NCI-H1105 (cell line): ENCODE measurements at places on chromosomes 12 and 14.

GRCh38 chr12:130546494-130546893, 169.6 kb downstream of the RIMBP2 start:
- no peak for DNase-seq

DNA sequence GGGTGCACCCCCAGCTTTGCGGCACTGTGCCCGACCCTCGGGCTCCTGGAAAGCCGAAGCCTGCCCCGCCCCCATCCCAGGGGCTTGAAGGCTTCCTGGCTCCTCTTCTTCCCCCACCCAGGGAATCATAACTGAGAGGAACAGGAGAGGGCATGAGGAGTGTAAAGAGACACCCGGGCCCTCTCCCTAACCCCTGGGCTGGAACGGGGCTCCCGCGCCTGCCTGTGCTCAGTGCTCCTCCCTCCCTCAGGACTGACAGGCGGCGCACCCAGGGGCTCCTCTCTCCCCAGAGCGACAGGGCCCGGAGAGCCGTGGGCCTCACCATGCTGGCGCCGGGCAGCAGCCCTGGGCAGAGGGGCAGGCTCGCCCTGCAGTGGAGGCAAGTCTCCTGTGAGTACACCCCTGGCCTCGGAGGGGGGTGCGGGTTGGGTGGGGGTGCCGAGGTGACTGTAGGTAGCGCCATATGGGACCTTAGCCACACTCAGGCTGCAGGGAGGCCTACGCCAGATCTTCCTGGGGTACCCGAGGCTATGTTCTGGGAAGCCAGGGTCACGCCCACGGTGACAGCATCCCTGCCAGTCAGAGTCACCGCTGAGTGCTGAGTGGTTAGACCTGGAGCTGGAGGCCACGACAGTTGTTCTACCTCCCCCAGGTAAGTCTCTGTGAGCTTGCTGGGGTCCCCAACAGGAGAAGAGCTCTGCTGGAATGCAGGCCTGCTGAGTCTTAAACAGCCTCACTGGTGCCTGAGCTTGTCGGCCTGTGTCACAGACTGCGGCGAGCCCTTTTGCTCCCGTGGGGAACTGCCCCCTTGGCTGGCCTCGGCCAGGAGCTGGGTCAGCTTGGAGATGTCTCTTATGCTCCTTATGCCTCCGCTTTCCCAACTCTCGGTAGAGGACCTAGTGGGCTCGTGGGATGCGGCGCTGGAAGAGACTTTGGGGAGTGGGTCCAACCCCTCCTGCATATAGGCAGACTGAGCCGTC, 7.8 kb downstream of the LRTM2 start:
- no peak for DNase-seq

- no peak for DNase-seq
Observed at GRCh38 chr12:107152315-107152714, 59.0 kb upstream of the CRY1 start.

GRCh38 chr12:43973385-43973784, 137.5 kb downstream of the TMEM117 start:
- DNase-seq, result no peak

DNA sequence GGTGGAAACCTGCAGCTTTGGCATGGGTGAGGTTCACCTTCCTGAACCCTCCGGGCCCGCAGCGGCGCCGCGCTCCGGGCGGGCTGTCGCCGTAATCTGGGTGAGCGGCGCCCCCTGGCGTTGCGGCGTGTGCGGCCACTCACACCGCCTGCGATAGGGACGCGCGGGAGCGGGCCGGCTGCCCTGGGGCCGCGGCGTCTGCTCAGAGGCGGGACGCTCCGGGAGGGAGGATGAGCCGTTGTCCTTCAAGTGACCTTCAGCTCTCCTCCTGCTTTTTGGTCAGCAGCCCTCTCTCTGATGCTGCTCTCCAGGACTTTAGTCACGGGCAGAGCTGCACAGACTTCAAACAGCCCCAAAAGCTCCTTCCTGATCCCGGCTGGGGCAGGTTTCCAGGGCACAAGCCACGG, 211.7 kb upstream of the FKBP4 start:
- peak; percentile 70 for DNase-seq

- DNase-seq, result no peak
Observed at GRCh38 chr12:111927346-111927745, 85.3 kb downstream of the MAPKAPK5 start.

DNA sequence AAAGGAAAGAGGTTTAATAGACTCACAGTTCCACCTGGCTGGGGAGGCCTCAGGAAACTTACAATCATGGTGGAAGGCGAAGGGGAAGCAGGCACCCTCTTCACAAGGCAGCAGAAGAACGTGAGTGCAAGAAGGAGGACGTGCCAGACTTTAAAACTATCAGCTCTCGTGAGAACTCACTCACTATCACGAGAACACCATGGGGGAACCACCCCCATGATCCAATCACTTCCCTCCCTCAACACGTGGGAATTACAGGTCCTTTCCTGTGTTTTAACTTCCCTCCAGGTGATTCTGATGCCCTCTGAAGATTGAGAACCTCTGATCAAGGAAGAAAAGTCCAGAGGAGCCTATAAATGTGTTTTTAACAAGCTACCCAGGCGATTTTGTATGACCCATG, 358.7 kb downstream of the MED13L start:
- DNase-seq, result no peak

DNA sequence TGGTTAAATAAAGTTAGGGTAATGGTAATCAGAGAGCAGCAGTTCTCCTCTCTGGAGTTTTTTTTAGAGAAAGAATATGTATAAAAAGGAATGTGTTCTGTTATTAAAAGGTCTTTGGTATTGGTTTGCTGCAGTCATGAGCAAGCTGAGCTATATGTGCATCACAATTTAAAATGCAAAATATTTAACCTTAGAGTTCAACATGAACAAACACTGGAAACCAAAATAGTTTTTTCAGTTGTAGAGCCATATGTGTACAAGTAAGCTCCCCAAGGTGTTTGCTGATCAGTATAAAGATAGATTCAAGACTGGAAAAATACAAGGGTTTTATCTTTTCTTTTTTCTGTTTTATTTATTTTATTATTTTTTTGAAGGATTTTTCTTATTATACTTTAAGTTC, 245.0 kb downstream of the NUBPL start:
- no peak for DNase-seq

DNA sequence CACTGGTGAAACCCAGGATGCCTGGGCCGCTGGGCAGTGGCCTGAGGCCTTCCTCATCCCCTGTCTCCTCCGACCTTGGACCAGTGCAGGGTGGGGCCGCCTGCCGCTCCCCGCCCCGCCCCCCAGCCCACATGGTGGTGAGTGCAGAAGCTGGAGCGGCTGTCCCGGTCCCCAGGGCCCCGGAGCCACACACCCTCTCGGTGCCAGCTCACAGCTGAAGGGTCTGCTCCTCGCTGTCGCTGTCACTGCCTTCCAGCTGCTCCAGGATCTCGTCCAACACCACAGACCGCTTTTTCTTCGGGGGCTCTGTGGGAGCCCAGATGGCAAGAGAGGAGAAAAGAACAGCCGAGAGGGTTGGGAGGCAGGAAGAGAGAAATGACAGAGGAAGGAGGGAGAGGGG, 143.1 kb downstream of the RBM19 start:
- no peak for DNase-seq

- peak; percentile 63 for DNase-seq
Observed at GRCh38 chr14:68788996-68789820, 3.7 kb downstream of the ZFP36L1 start.

GRCh38 chr14:22178333-22178839, 410.6 kb downstream of the DAD1 start:
- no peak for DNase-seq

DNA sequence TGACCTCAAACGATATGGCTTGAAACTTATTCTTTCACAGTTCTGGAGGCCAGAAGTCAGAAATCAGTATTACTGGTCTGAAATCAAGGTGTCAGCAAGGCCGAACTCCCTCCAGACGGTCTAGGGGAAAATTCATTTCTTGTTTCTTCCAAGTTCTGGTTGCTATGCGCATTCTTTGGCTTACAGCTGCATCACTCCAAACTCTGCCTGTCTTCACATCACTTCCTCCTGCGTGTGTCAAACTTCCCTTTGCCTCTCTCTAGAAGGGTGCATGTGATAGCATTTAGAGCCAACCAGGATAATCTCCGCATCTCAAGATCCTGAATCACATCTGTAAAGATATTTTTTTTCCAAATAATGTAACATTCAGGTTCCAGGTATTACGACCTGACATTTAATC, 62.8 kb downstream of the DENND5B start:
- no peak for DNase-seq

DNA sequence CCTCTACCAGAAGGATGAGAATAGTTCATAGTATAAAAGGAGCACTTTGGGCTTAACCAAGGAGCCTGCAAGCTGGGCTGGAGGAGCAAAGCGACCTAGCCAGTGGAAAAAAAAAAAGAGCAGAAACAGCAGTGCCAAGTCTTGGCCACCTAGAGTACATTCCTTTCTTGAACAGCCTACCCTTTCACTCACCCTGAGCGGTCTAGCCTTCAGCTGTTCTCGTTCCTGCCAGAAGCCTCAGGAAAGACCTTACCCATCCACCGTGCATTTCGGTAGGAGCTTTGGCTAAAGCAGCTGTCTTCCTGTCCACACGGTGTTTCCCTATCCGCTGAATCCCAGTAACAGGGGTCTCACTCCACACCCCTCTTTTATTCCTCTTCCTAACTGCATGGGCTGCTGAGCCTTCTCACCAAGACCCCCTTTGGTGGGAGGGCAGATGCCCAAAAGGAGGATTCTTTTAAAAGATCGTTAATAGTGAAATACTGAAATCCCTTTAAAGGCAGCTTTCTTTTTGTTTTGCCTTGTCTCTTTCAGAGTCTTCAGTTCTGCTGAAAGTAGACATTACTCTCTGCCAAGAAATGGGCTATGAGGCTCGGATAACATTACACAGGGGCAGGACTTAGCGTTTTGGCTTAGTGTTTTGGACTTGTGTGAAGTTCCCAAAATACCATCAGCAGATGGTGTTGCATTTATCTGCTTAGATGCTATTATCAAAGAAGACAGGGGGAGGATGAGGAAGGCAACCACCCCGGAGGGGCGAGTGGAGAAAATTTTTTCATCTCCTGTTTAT, 88.5 kb upstream of the METAP2 start:
- no peak for DNase-seq

GRCh38 chr12:6424008-6424347, 20.8 kb upstream of the CD27 start:
- DNase-seq, result no peak

DNA sequence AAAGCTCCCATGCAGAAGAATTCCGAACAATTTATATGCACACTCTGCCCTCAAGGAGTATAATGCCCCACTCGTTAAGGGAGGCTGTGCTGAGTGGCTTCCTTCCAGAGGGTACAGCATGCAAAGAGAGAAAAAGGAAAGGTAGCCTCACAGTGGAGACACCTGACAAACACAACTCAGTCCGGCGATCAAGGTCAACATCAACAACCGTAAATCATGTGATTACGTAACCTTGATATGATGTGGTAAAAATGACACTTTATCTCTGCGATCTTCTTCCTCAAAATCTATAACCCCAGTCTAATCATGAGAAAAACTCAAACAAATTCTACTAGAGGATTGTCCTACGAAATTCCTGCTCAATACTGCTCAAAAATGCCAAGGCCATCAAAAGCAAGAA, 400.5 kb upstream of the CCDC196 start:
- no peak for DNase-seq

GRCh38 chr12:107373238-107373809, 280.0 kb upstream of the CRY1 start:
- DNase-seq, result no peak

DNA sequence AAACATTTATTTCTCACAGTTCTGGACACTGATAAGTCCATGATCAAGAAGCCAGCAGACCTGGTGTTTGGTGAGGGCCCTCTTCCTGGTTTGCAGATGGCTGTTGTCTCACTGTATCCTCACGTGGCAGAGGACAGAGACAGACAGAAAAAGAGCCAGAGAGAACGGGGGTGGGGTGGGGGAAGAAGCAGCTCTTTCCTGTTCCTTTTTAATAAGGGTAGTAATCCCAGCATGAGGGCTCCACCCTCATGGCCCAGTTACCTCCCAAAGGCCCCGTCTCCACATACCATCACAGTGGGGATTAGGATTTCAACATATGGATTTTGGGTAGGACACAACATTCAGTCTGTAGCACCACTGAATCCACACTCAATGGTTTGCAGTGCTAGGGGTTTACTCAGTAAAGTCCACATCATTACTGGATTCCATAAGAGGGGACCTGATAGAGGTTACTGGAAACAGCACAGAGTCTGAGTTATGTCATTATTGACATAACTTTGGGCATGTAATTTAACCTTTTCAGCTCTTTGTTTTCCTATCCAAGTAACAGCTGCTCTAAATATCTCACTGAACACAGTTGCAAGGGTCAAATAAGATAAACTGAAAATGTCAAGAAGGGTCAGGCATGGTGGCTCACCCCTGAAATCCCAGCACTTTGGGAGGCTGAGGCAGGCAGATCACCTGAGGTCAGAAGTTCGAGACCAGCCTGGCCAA, 53.2 kb downstream of the RPAP3 start:
- no peak for DNase-seq

DNA sequence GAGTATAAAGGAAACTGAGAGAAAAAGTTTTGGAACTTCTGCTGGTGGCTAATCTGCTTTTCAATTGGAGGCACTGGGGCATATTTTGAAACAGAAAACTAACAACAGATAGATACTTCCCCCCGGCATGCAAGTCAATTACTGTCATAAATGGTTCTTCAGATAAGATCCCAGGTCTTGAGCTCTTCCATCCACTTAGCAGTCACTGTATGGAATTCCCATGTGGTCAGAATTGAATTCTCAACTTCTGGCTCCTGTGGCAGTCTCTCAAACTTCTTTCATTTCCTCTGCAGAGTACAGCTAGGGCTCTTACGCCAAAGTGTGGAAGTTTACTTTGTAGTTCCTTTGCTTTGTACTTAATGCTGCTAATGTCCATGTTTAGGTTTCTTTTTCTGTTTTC, 452.2 kb downstream of the IPO8 start:
- no peak for DNase-seq

DNA sequence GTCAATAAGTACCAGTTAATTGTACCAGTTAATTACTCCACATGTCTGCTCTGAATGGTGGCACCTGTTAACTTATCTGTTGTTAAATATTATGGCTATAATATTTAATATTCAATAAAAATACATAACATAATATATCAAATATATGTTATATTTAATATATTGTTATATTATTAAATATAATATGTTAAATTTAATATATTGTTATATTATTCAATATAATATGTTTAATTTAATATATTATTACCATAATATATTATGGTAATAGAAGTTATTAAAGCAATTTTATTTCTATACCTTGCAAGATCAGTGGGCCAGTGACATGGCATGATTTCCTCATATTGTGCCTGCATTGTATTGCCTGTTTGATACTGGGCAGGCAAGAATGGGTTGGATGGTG, 98.4 kb downstream of the TBC1D30 start:
- DNase-seq, result no peak

- no peak for DNase-seq
Observed at GRCh38 chr14:96470331-96470730, 31.9 kb upstream of the PAPOLA start.

DNA sequence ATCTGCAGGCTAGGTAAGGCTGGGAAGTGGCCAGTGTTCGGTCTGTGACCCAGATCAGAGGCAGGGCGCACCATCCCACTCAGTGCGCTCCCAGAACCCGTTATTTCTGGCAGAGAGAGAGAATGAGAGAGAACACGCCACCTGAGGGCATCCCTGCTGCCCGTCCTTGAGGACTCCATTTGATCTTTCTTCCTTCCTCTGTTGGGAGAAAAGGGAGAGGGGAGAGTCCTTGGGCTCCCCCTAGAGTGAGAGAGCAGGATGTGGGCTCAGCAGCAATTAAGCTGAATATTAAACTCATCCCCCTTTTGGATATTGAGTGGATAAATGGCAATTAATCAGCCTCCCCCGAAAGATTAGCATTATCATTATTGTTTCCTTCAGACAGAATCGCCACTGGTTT, 70.6 kb downstream of the IFT43 start:
- no peak for DNase-seq

- DNase-seq, result no peak
Observed at GRCh38 chr12:75528272-75528671, 16.9 kb upstream of the KRR1 start.

- DNase-seq, result no peak
Observed at GRCh38 chr12:101480849-101481248, 5.7 kb downstream of the SPIC start.
